ENCODE measurements at places on chromosomes 13 and 19. TPM values are rescaled to one million over a fixed set of nuclear protein-coding genes. Genes with fewer than 3 reads are reported as not detected.

DNA sequence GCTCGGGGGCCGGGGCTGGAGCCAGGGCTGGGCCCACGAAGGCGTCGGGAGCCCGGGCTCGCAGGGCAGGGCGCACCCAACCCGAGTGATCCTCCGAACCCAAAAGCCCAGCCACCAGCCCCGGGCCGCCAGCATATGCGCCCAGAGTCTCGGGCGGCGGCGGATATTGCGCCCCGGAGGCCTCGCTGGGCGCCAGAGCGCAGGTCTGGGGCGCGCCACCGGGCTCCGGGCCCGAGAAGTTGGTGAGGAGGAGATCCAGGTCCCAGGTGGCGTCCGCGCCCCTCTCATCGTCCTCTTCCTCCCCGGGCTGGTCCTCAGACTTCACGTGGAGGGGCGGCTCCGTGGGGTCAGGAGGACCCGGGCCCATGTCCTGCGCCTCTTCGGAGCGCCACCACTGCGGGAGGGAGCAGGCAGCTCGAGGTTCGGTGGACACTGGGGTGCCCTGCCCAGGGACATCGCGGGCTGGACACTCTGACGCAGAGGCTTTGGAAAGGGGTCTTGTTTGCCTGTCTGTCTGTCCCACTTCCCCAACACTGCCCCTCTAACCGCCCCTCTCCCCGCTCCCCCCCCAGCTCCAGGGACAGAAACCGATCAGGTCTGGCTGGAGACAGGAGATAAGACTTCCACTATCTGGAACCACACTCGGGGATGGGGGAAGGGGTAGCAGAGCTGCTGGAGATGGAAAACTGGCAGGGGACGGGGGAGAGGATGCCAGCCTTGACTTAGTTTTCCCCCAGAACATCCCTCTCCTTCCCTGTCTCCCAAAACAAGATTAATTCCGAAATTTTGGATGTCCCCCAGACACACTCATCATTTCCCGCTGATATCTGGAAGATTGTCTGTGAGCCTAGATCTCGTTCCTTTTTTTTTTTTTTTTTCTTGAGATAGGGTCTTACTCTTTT is 1.0 kb downstream of the KLF1 start:
- DNase-seq, result no peak

CPT1C gene
- total RNA-seq, result 33.6 TPM

DNA sequence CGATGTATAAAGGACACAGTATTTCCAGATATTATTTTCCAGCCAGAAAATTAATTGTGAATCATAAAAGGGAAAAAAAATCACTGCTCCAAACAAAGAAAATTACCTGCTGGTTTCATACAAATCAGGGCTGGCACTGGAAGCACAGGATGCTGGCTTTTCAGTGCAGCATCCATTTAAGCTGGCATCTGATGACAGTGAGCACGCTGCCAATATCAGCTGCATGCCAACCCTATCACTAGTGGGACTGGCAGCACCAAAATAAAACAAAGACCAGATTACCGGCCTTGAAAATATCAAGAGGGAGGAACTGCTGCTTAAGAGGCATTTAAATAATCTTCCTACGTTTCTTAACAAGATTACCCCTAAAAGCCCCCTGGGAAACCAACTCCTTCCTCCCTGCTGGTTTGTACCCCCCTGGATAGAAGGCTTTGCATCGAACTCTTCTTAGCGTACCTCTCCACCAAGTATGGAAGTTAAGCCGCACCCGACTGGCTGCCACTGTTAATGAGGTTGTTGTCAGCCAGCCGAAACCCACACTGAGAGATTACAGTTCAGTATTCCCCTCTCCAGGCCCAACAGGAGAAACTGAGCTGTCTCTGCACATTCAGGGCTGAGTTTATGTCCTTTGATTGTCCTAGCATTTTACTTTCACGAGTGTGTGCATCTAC is 257.8 kb downstream of the EFNB2 start:
- no peak for DNase-seq

- no peak for DNase-seq
Measured at GRCh38 chr19:792306-792885, 4.9 kb upstream of the PTBP1 start.

GRCh38 chr13:95083758-95084157 is 217.5 kb downstream of the ABCC4 start:
- peak; percentile 74 for DNase-seq

TUBB4A gene
- 0.75 TPM for total RNA-seq

GRCh38 chr19:43433689-43434088 is 19.0 kb downstream of the TEX101 start:
- DNase-seq, result no peak

DNA sequence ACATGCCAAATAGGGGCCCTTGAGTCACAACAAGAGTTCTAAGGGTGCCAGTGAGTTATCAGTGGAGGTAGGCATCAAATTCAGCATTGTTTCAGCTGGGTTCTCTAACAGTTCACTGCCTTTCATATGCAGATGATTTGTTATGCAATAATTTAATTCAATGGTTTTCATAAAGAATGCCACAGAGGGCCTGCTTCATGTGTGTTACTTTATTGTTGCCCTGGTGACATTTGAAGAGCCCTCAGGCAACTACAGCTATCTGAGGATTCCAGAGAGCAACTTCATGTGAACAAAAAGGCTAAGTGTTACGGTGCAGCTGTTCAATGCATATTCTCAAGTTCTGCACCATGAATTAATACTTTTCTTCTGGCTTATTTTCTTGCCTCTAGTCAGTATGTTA is 43.1 kb upstream of the STARD13 start:
- DNase-seq, result no peak

PAF1 gene
- total RNA-seq, result 43.2 TPM

DNA sequence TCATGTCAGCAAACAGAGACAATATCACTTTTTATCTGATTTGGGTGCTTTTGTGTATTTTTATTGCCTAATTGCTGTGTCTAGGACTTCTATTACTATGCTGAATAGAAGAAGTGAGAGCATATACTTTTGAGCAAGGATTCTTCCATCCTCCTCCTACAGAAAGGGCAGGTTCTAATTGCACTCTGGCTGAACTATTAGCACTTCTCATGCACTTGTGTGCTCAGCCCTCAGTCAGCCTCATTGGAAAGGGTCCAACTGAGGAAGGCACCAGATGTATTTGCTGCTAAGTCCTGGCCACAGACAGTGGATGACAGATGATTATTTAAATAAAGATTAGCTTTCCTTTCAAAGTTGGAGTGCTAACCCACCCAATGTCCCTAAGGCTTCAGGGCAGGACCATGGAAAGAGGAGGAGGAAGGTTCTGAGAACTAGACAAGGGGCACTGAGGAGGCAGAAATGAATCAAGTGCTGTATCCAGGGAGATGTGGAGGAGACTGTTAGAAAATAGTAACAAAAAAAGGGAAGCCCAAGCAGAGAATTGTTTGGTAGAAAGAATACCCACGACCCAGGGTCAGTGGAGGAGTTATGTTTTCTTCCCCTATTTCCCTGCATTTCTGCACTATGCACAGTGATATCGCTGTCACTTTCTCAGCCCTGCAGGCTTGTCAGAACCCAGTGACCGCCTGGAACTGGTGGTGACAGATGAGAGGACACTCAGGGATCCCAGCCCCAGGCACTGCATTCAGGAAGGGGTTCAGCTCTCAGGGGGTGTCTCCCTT is 8.0 kb downstream of the LILRB4 start:
- no peak for DNase-seq

DNA sequence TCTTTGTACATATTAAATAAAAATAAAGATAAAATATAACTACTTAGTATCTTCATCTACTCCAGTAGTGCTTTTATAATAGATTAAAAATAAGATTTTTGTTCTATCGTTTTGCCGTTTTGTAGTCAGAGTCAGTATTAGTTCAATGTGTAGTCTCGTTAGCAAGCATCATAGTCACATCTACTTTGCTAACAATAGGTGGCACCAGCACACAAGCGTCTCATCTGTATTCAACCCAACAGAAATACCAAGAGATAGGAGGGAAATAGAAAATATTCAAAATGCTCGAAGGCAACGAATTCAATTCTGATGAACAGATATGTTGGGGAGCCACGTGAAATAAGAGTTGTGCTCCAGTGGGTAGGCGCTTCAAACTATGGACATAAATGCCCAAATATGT is 21.4 kb upstream of the MICU2 start:
- DNase-seq, result peak; percentile 7

NALCN gene
- total RNA-seq, result 1.1 TPM

MCEMP1 gene
- total RNA-seq, result not detected

CBY2 gene
- not detected for total RNA-seq

- DNase-seq, result peak; percentile 11
Measured at GRCh38 chr13:27619728-27620376, 477 bp downstream of the LNX2 start.

DNA sequence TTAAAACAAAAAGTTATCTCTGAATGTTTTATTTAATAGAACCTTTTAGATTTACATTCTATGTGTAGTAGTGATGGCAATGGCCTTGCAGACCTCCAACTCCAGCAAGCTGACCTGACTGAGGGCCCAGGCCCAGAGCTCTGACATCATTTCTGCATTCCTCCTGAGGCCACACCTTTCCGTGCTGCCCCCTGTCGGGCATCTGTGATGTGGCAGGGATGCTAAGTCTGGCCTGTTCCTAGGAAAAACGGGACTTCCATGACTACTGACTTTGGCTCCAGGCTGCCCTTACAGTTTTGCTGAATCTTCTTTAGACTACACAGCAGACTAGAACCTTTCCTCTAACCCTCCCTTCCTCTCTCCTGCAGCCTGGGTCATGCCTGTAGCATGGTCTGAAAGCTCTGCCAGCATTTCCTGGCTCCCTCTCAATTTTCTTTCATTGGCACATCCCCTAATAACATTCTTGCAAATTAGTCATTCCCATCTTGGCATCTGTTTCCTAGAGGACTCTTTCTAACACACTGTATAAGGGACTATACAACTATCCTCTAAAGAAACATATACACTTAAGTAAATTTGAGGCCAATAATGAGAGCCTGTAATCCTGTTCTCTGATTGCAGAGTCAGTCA is 249.1 kb downstream of the GPC5 start:
- DNase-seq, result peak; percentile 36

FBN3 gene
- total RNA-seq, result 0.53 TPM

BICRA gene
- 20.7 TPM for total RNA-seq

NEK5 gene
- 0.50 TPM for total RNA-seq

DNA sequence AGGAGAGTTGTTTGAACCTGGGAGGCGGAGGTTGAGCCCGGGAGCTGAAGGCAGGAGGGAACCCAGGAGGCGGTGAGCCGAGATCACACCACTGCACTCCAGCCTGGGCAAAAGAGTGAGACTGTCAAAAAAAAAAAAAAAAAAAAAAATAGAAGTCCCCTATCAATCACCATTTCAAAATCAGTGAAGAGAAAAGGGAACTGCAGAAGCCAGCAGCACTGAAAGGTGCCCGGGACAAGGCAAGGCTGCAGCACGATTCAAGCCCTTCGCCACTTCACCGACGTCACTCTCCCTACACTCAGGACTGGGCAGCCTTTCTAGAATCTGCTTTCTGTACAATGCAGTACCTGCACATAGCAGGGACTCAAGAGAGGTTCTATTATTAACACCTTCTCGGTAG is 21.9 kb upstream of the USP12 start:
- DNase-seq, result no peak

- no peak for DNase-seq
Measured at GRCh38 chr19:11296264-11296663, 304 bp downstream of the TSPAN16 start.

DNA sequence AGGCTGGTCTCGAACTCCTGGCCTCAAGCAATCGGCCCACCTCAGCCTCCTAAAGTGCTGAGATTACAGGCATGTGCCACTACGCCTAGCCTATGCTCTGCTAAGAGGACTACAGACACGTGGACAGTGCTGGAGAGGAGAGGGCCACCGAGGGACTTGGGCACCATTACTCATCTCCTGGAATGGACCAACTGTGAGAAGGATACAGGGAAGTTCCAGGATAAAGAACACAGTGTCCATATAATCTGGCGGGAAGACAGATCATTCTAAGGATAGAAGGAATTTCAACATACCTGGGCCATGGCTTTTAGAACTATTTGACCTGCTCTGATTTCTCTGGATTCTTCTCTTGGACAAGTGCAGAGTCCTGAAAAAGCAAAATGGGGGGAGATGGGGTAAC is 12.8 kb downstream of the ZNF565 start:
- no peak for DNase-seq

DNA sequence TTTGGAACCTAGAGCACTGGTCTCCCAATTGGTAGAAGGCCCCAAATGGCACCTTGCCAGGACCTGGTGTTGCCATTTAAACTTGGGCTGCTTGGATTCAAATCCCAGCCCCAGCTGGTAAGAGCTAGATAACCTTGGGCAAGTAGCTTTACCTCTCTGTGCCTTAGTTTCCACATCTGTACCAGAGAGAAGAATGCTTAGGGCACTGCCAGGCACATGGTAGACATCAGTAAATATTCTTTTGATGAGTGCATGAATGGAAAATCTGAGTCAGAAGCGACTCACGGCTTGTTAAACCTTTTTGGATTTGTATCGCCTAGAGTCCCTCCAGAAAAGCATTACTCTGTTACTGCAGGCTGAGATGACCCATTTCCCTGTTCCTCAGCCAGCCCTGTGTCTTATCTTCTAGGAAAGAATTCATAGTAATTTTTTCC is 90.9 kb downstream of the SIPA1L3 start:
- peak; percentile 97 for DNase-seq

TGFBR3L gene
- 4.6 TPM for total RNA-seq

- DNase-seq, result no peak
Measured at GRCh38 chr13:72561791-72562190, 165.6 kb downstream of the MZT1 start.

DNA sequence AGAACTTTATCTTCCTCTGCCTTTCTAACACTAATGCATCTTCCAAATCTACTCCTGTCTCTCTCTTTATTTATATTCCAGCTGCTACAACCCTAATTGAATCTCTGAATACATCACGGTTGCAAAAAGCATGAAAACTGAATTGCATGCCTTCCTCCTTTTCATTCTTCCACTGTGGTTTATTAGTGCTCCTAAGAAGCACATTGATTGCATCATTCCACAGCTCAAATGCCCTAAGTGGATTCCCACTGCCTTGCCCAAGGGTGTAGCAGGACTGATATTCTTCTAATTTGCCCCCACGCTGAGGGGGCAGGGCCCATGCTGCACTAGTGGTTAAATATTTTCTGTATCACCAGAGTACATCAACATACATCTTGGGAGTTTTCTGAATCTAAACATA is 640.8 kb downstream of the EFNB2 start:
- DNase-seq, result no peak

DNA sequence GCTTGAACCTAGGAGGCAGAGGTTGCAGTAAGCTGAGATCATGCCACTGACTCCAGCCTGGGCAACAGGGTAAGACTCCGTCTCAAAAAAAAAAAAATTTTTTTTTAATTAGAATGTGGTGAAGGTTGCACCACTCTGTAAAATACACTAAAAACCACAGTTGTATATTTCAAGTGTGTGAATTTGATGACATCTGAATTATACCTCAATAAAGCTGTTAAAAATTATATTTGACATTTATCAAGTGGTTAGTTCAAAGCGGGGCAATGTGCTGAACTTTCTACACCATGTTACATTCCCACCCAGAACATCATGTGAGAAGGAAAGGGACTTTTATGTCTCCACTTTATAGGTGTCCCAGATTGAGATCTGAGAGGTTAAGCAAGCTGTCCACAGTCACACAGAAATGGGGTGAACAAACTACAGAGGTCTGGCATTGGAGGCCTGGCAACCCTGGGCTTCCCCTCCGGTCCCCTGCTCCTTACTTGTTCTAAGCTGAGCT is 5.9 kb upstream of the S1PR5 start:
- DNase-seq, result no peak

- DNase-seq, result no peak
Measured at GRCh38 chr13:53368948-53369347, 340.3 kb downstream of the OLFM4 start.
